ENCODE measurements at places on chromosomes 1 and 21.

DNA sequence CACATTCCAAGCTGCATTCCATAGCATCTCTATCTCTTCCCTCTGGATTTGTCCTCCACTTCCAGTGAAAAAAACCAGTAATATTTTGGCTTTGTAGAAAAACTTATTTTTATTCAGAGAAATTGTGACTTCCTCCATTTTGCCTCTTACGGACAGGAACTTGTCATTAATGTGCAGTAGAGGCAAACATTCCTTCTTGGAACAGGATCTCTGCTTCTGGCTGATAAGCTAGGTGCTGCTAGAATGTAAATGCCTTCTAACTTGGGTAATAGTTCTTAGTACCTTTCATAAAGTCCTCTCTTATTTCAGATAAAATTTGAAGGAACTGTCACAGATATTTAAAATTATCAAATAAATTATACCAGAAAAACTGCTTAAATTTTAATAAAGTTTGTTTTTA is 707.8 kb downstream of the USP25 start:
- no peak for DNase-seq

- no peak for DNase-seq
These were observed 1.3 kb downstream of the INAVA start for GRCh38 chr1:200895801-200896530.

- DNase-seq = peak; percentile 62
These were observed 10.6 kb upstream of the NADK start for GRCh38 chr1:1788646-1789431.

GRCh38 chr1:208002078-208002477 is 91.2 kb upstream of the CD34 start:
- no peak for DNase-seq

GRCh38 chr1:151909167-151910149 is at the start of gene THEM4:
THEM4 (minus strand) TSS chr1:151909511; CDS start chr1:151909458, 53 bp downstream.
- DNase-seq = peak; percentile 95

DNA sequence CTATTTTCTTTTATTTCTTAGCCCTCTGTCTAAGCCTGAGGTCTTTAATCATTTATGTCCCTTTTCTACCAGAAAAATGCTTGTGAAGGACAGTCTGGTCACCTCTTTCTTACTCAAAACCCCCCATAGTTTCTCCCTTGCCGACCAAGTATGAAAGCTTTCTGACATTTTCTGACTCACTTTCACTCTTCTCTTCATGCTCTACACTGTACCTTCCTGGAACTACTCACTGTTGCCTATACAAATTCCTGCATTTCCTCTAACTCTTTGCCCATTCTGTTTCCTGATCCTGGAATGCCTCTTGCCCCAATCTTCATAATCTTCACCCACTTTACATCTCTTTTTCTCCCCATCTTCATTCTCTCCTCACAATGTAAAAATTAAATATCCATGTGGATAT is 380.0 kb downstream of the HHIPL2 start:
- peak; percentile 29 for DNase-seq
